ENCODE measurements at places on chromosomes 3 and 15.

GRCh38 chr3:185176750-185177359, 24.0 kb upstream of the C3orf70 start:
- peak; percentile 20 for DNase-seq

GRCh38 chr3:37433758-37434157, 259.4 kb upstream of the LRRFIP2 start:
- DNase-seq, result no peak

GRCh38 chr3:49869525-49870126, at the start of gene CAMKV:
CAMKV (minus strand) TSS chr3:49869906; CDS start chr3:49862388, 7,518 bp downstream.
- DNase-seq, result no peak

DNA sequence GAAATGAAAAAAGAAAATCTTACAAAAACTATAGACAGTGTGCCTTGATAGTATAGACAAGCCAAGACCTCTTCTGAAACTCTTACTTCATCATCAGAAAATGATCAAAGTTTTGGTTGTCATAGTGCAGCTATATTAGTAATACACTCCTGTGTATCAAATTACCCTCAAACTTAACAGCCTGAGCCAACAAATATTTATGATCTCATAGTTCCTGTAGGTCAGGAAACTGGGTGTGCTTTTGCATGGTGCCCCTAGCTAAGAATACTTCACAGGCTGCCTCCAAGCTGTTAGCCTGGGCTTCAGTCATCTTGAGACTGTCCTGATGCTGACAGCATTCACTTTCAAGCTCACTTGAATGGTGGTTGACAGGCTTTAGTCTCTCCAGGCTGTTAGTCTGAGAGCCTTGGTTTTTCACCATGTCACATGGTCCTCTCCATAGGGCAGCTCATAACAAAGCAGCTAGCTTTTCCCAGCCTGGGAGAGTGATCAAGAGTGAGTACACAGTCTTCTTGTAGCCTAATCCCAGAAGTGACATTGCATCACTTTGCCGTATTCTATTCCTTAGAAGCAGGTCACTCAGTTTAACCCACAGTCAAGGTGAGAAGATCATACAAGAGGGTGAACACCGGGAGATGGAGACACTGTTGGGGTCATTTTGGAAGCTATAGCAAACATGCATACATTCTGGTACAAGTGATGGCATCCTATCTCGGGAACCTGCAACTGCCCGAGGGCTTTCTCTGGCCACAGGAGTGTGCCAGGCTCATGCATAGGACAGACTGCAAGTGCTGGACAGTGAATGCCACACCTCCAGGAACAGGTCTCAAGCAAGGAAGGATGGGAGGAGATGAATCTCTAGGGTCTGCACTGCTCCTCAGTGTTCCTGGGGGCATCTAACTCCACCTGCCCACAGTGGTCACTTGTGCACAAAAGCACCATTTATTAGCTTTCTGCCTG, 173.4 kb upstream of the CADPS start:
- no peak for DNase-seq

- DNase-seq, result no peak
Measured at GRCh38 chr3:188315553-188315952, 161.6 kb downstream of the LPP start.

- no peak for DNase-seq
Measured at GRCh38 chr3:16134173-16134928, 40.1 kb upstream of the GALNT15 start.

- no peak for DNase-seq
Measured at GRCh38 chr3:20516311-20516710, 330.3 kb upstream of the SGO1 start.

DNA sequence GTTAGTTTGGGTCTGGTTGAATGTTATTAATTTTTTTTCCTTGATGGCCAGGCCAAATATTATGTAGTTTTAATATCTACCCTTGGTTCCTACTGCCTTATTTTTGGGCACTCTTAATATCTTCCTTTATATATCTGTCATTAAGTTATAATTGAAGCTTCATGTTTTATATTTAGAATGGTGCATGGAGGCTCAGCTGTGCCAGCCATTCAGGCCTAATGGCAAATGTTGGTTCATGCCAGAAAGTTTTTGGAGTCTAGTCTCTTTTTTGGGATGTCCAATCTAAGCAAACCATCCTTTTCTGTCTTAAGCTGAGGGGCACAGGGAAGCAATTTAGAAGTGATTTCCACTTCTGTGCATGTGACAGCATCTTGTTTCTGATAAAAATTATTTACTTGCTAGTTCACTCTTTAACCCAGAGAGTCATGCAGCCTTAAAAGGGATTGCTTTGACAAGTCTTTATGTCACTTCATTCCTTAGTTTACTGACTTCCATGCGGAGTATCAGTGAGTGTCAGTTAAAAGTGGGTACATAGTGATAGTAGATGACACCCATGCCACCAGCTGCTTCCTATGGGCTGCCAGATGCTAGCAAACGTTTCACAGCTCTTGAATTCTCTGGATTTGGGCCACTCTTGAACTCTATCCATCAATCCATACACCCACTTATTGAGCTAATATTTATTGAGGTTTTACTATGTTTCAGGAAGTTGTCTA, 33.0 kb downstream of the MITF start:
- DNase-seq, result no peak

- DNase-seq, result no peak
Measured at GRCh38 chr15:60375306-60375705, 22.5 kb downstream of the ANXA2 start.

- DNase-seq, result no peak
Measured at GRCh38 chr3:80285388-80285787, 517.6 kb upstream of the ROBO1 start.

DNA sequence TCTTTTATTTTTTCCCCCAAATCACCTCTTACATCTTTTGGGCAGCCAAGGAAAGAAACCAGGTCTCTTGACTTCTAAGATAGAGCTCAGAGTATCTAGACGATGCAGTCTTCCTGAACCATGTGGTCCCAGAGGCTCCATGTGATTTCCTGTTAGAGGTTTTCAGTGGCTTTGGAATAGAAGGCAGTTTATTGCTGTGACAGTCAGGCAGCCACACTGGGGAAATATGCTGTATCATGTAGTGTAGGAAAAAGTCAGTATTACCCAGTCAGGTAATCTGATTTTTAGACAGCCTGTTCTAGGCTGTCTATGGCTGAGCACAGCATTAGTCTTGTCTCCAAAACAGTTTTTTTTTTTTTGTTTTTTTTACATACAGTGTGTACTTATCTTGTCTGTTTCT, 294.3 kb downstream of the THSD4 start:
- DNase-seq, result no peak

- DNase-seq, result no peak
Measured at GRCh38 chr3:55579496-55579895, 92.4 kb upstream of the WNT5A start.

DNA sequence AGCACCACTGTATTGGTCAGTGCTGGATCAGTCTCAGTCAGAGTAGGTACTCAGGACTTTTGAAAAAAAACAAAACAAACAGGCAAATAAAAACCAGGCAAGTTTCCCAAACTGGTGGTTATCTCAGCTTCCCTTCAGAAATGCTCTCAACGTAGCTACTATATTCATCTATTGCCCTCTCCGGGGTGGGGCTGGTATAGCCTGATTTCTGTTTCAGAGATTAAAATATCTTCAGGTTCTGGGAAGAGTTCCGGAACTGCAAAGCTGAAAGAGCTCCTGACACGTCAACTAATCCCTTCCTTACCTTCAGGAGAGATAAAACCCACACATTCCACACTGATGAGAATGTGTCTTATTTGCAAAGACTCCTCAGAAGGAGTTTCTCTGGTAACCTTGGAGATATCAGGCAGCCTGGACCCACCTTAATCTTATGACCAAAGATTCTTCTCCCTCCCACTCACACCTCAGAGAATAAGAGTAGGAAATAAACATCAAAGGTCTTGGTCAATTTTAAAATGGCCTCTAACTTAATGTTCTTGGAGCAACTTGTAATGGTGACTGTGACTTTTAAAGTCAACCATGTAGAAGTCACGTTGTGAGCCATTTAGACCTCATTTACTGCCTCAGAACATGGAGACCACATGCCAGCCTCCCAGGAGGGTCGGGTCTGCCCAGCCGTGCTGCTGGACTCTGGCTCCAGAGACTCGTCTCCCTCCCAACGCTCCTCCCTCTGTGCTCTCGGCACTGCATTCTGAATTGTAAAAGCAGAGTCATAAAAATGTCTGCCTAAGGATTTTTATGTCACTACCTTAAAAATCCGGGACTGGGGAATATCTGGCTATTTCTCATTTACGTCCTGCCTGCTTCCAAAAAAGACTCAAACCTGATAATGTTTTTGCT, 53.8 kb downstream of the CDCP1 start:
- no peak for DNase-seq

GRCh38 chr3:31832551-31832950, 148.5 kb downstream of the OSBPL10 start:
- no peak for DNase-seq

DNA sequence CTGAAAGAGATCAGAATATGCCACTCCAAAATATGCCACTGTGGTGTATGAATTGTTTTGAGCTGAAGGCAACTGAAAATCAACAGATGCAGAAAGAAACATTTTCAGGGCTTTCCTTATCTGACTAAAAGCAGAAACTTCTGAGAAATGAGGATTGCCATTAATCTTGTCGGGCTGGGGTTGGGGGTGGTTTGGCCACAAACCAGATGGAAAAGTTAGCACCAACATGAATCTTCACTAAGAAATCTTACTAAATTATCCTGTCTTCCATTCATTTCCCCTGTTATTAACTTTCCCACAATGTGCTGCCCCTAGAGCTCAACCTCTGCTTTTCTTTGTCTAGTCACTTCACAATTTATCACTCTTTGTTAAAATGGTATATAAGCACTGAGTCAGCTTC, 229.9 kb upstream of the GADL1 start:
- DNase-seq, result no peak

DNA sequence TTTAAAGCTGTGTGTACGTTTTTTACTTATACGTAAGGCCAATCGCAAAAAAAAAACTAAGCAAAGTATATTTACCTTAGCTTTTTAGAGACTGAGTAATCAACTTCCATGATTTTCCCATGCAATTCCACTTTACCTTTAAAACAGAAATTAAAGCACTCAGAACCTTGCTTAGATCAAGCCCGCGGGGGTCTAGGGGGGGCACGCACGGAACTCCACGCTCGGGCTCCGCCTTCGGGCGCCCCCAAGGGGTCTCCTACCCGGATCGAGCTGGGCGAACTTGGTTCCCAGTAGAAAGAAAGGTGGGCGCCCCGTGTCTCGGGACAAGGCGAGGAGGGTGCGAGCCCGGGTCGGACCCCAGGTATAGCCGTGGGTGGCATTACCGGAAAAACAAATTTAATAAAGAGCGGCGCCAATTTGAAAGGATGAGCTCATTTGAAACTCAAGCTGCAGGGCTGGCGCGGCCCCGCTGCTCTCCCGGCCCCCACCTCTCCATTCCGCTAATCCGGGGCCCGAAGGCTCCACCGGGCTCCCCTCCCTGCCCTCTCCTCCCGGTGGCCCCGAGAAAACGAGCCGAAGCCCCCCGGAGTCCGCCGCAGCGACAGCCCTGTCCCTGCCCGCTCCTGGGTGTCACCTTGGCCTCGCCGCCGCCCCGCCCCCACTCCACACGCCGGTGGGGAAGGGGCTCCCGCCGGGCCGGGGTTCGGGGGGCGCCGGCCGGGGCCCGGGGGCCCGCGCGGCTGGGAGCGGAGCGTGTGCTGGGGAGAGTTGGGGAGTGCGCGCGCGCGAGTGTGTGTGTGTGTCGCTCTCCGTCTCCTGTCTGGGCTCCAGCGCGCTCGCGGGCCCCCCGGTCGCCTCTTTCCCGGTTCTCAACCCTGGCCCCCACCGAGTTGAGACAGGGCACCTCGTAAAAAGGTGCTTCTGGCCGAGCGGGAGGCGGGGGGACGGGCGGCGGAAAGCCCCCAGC, 1.5 kb downstream of the IGF2BP2 start:
- peak; percentile 40 for DNase-seq

DNA sequence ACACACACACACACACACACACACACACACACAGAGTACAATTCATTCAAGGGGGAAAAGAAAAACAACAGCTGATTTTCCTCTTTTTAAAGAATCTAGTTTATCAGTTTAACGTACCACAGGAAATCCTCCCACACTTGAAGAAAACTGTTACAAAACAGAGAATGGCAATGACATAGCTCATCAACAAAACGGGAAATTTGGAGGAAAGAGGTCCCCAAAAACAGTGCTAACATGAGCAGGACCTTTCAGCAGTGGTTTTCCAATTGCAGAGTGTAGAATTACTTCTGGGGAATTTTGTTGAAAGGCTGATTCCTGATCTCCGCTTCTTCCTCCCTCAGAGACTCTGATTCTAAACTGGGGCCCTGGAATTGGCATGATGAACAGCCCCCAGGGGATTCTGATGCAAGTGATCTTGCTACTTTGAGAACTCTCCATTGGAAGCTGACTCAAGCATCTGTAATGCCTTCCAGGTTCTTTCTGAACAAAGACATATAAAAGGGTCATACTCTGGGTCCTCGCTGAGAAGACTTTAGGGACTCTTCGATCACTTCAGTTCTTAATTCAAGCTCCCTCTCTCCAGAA, 442.6 kb upstream of the PROK2 start:
- no peak for DNase-seq

GRCh38 chr3:72331076-72331475, 517.2 kb downstream of the SHQ1 start:
- no peak for DNase-seq

DNA sequence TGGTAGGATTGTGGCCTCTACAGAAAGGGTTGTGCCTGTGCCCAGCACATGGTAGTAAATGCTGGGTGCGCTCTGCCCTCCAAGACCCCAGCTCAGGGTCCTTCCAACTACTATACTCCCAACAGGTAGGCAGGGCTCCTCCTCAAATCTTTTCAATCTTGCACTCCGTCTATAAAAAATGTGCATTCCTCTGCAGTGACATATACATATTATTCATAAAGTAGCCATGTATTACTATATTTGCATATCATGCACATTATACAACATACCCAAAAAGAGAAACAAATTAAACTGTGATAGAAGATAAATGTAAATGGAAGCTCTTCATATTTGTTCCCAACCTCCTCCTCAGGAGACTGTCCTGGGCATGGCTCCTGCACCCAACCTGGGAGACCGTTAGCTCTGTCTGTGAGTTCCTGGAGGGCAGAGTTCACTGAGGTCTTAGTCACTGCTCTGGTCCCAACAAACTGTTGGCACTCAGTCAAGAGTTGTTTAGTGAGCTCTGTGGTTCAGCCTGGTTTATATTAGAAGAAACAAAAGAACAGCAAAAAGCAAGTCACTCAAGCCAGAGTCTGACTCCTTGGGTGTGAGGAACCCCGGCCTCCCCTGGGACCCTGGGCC, 47.7 kb upstream of the GRIP2 start:
- DNase-seq, result no peak

- no peak for DNase-seq
Measured at GRCh38 chr3:52437326-52438103, 7.4 kb downstream of the SEMA3G start.

- DNase-seq, result no peak
Measured at GRCh38 chr3:103184772-103185171, 750.0 kb downstream of the ZPLD1 start.

- DNase-seq, result peak; percentile 33
Measured at GRCh38 chr15:48657950-48658591, 12.6 kb upstream of the FBN1 start.

- DNase-seq, result no peak
Measured at GRCh38 chr3:64650096-64650622, 37.6 kb downstream of the ADAMTS9 start.

- no peak for DNase-seq
Measured at GRCh38 chr3:194676471-194676870, 4.5 kb upstream of the LSG1 start.
